Ovary (tissue), 10 donors: ENCODE measurements at places on chromosomes 6 and 20. TPM values are rescaled to one million over a fixed set of nuclear protein-coding genes. Genes with fewer than 3 reads are reported as not detected.

The FAM50B gene
- 11.7 TPM for total RNA-seq

The SLC22A1 gene
- 1.1 TPM for total RNA-seq

The KHDRBS2 gene
- total RNA-seq: 0.22 TPM

The HDAC2 gene
- total RNA-seq: 80.5 TPM

The MLN gene
- total RNA-seq: not detected

The TNFRSF21 gene
- total RNA-seq: 12.6 TPM

The ENPP1 gene
- total RNA-seq: 23.7 TPM

The MUC22 gene
- not detected for total RNA-seq

The KCNG1 gene
- total RNA-seq: 0.48 TPM

The ME1 gene
- 16.4 TPM for total RNA-seq

The LAMA5 gene
- 71.8 TPM for total RNA-seq
